Activated CD8-positive, alpha-beta memory T cell treated with anti-CD3 and anti-CD28 coated beads for 4 hours (primary cell): ENCODE measurements at places on chromosomes 4 and X.

DNA sequence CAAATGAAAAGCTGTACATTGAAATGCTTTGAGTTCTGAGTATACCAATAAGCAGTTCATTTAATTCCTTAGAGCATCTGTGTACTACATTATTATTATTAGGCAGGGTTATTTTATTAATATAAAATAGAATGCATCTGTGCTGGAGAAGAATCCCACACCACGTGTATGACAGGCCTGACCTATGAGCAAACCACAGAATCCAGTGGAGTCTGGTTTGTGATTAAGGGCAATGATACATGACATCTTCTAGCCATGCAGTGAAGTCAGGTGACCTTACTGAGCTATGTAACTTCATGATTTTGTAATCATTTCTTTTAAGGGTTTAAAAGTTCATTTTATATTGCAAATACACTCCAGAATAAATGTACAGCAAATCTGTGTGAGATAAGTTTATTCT lies 1165.0 kb upstream of the TENM3 start:
- no peak for DNase-seq

DNA sequence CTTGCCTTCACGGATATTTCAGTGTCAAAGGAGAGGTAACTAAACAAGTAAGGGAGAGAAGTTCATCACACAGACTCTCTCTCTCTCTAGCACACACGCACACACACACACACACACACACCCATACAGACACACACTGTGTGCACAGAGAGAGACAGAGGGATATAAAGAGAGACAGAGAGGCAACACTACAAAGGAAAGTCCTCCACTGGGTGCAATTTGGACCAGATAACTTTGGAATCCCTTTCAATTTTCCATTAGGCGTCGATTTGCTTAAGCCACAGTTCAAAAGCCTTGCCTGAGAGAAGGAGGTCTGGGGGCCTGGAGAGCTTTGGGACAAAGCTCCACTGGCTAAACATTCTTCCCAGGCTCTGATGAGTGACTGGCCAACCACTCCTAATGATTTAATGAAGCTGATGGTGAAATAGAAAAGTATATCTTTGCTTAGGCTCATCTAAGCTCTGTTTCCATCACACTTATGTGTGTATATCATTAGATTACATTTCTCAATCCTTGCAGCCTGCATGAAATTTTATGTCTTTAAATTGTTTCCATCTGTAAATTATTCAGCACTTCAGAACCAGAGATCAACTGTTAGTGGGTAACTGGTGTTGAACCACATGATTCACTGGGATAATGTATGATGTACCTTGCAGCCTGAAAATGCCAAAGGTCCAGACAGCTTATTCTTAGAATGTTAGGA lies 180.8 kb downstream of the MAGEB17 start:
- DNase-seq = no peak

DNA sequence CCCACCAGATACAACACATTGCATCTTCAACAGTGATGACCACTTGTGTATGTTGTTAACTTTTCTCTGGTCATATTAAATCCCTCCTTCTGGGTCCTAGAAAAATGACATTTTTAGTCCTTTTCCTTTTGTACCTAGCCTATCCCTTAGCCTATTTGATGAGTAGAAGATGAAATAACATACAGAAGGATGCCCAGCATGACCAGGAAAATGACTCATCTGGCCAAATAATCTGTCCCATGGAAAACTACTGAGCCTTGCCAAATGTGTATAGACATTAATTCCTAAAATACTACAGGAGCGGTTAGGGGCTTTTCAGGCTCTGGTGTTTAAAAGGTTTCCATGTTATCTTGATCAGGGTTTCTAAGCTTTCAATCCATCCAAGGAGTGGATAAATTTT lies 129.0 kb upstream of the KCNIP4 start:
- DNase-seq = no peak

DNA sequence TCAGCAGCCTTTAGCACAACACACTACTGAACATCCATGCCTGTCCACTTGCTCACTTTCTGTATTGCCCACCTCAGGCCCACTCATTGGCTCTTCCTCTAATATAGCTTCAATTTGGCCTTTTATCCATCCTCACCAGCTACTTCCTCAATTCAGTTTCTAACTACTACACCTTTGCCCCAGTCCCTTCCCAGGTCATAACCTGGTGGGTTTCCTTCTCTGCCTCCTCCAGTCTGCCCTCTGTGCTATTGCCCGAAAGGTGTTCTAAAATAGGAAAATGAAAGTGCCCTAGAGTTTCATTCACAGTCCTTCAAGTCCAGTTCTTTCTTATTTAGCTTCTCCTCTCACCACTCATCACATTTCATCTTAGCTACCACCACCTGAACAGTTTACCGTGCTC lies 23.1 kb downstream of the MOSPD2 start:
- no peak for DNase-seq

DNA sequence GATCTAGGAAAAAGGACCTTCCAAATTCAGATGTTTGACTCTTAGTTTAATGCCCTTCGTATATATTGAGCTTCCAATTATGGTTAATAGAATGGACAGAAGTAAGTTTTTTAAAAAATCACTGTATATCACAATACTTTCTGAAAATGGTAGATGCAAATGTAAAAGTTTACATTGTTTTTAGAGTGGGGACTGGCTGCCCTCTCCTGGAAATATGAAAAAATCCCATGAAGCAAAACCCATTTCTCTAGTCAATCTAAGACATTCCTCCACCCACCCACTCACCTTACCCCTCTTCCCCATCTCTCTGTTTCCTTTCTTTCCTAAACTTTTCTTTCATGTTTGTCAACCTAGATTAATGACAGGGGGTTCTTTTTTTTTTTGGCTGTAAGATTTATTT lies 134.5 kb downstream of the ARHGAP6 start:
- no peak for DNase-seq

GRCh38 chr4:104747635-104748034 lies 252.9 kb upstream of the CXXC4 start:
- DNase-seq = no peak
